ENCODE measurements at places on chromosomes 12 and 14. TPM values are rescaled to one million over a fixed set of nuclear protein-coding genes. Genes with fewer than 3 reads are reported as not detected.

RNF212B gene
- total RNA-seq, result not detected

PELI2 gene
- 7.8 TPM for total RNA-seq

MYF6 gene
- total RNA-seq, result 136 TPM

EXD2 gene
- 9.9 TPM for total RNA-seq

TSHR gene
- under 0.01 TPM for total RNA-seq

C12orf50 gene
- total RNA-seq, result not detected

AHNAK2 gene
- total RNA-seq, result 11.5 TPM

Measured in skeletal muscle tissue (tissue), 5 donors.